Stimulated activated naive CD4-positive, alpha-beta T cell (primary cell): ENCODE measurements at places on chromosomes 2 and 18.

GRCh38 chr18:22172120-22172582 is 2.8 kb downstream of the GATA6 start:
- no peak for DNase-seq

GRCh38 chr2:191936882-191937405 is 90.1 kb upstream of the CAVIN2 start:
- no peak for DNase-seq

DNA sequence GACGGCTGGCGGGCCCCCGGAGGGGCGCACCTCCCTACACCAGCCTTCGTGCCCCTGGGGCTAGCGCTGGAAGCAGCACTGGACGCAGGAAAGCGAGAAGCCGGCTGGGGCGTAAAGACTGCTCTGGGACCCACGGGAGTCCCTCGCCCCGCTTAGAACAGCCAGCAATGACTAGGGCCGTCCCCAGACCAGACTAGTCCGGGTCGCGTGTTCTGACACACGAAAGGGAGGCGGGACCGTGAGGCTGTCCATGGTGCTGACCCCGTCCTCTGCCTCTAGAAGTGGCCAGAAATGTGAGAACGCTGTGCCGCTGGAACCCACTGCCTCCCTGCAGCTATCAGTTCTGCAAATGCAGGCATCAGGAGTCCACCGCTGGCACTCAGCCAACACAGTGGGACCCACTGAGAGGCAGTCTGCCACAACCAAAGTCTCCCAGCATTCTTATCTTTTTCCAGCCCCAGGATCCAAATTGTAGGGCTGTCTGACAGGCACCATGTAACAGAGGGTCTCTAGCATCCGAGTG is at the start of gene UCN:
UCN (minus strand) TSS at position 87 of the 523 bp plus-strand sequence. CDS start 550 bp downstream, outside the sequence.
- DNase-seq, result no peak

- DNase-seq, result no peak
Observed at GRCh38 chr2:129759472-129760010, 219.9 kb upstream of the RAB6C start.

DNA sequence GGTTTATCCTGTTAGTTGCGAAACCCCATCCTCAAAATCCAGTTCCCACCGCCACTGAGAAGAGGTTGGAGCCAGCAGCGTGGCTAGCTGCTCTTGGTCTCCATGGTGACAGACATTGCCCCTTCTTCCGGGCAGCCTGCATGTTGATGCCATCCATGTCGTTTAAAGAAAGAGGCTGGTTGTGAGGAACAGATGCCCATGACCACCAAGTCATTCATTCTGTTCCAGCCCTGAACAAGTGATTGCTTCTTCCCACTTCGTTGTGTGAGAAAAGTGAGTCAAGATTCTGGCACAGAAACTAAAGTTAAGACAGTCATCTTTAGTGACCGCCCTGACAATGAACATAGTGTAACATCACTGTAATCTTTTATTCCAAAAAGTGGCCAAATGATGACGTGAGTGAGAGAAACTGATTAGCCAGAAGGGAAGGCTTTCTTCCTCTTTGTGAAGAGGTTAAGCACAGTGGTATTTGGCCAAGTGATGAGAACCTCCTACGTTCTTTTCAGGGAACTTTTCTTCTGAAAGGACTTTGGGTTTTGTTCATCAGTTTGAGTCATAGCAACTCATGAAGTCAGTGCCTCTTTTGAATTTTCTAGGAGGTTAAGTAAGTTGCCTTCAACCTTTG is 272.5 kb downstream of the GALR1 start:
- DNase-seq, result no peak

- DNase-seq, result no peak
Observed at GRCh38 chr2:4931721-4932365, 760.3 kb upstream of the SOX11 start.

- no peak for DNase-seq
Observed at GRCh38 chr18:49052891-49053644, 102.3 kb upstream of the SMAD7 start.

DNA sequence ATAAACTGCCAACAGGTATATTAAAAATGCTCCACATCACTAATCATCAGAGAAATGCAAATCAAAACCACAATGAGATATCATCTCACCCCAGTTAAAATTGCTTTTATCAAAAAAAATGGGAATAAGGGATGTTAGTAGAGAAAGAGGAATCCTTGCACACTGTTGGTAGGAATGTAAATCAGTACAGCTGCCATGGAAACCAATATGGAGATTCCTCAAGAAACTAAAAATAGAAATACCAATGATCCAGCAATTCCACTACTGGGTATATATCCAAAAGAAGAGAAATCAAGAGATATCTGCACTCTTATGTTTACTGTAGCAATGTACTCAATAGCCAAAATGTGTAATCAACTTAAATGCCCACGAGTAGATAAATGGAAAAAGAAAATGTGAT is 40.6 kb downstream of the ZRANB3 start:
- no peak for DNase-seq

GRCh38 chr2:9914384-9915065 is 37.0 kb upstream of the GRHL1 start:
- no peak for DNase-seq

DNA sequence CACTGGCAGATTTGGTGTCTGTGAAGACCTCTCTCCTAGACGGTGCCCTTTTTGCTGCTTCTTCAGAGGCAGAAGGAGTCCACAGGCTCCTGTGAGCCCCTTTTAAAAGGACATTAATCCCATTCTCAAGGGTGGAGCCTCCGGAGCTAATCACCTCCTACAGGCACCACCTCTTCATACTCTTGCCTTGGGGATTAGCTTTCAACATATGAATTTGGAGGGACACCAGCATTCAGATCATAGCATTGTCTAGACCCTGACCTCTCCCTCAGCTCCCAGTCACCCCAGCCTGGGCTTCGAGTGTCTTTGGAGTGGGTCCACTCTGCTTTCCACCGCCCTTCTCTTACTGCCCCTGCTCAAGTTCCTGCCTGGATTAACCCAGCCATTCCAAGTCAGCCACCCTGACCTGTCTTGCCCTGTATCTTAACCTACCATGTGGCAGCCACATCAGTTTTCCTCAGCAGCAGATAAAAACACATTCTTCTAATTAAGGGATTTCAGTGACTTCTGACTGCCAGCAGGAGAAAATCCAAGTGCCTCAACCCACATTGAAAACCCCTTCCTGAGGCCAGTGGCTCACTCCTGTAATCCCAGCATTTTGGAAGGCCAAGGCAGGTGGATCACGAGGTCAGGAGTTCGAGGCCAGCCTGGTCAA is 6.1 kb upstream of the NCL start:
- no peak for DNase-seq

- no peak for DNase-seq
Observed at GRCh38 chr18:22428672-22429071, 11.0 kb upstream of the CTAGE1 start.

DNA sequence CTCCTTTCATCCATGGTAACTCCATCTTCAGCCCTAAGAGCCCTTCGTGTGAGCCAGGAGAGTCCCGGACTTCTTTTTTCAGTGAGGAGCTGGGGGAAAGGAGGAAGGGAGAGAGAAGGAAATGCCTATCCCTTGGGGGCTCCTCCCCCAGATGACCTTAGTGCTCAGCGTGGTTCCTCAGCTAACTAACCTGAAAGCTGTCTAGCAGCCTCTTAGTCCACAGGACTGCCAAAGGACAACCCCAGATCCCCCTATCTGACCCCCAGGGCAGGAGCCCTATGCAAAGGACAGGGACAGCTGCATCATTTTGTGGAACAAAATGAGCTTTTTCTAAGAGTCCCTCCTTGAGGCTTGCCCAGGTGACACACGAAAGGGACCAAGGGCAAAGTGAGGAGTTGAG is 7.9 kb downstream of the SPR start:
- DNase-seq, result no peak

DNA sequence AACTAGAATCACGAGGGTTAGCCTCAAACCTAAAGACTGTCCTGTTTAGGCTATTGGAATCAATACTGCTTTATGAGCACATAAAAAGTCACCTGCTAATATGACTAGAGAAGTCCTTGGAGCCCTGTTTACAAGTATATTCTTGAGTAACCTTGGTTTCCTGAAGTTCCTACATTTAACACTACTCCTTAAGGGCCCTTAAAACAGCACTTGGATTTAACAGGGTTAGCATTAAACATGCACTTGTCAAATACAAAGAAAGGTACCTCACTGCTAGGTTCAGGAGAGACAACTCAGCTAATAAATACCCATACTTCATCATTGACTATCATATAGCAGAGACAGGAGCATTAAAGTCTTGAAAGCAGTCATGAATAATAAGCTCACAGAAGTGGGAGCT is 96.7 kb downstream of the SLC5A7 start:
- DNase-seq, result no peak

DNA sequence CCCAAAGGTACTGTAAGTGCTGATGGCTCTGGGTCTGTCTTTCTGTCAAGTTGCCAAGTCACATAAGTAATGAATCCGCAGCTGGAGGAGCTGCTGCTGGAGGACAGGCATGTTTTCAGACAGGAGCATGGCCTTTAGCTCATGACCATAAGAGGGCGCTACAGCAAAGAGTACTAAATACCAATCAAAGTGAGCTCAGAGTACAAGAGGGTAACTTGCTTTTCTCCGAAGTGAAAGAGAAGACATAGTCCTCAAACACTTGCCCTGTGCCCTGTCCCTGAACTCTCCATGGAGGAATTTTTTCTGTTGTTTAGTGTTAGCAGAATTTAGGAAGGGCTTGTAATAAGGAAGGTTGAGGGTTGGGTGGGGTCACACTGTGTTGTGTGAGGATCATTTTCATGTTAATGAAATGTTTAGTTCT is 58.0 kb upstream of the EML6 start:
- no peak for DNase-seq

DNA sequence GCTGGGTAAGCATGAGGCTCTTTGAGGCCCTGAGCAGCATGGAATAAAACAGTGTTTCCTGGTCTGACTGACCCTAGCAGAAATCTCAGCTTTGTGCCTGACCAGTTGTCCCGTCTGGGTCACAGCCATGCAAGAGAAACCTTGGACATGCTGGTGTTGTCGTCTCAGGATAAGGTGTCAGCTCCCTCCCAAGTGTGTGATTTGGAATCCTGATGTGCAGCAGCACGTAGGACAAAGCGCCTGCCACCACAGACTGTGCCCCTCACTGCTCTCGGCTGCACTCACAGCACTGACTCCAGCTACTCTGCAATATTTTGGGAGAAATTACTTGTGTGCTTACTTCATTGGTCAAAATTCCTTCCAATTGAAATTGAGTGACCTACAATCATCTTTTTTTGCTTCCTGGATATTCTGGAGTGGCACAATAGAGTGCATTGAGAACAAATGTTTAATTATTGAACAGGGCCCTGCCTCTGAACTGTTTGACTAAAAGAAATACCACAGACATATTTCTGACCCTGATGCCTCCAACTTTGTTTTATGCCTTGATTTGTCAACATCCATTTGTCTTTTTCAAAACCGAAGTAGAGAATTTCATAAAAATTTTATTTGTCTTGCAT is 352.4 kb downstream of the SOCS6 start:
- no peak for DNase-seq

GRCh38 chr2:20469595-20469994 is 22.7 kb downstream of the RHOB start:
- DNase-seq, result no peak

- DNase-seq, result no peak
Observed at GRCh38 chr2:176873403-176873802, 339.2 kb upstream of the HNRNPA3 start.

DNA sequence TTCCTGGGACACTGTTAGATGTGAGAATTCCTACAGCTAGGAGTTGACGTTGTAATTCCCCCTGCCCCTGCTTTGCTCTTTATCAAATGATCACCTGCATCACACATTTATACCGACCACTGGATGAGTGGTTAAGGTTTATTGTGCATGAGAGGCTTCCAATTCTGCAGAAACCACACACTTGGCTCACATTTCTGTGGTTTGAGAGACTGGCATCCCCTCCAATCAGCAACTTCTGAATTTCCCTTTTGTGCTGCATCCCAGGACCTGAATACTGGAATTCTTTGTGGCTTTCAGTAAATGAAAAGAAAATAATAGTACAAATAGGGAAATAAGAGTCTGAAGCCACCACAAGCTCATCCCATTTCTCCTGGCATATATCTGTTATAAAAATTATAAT is 628.7 kb upstream of the PIK3C3 start:
- no peak for DNase-seq

DNA sequence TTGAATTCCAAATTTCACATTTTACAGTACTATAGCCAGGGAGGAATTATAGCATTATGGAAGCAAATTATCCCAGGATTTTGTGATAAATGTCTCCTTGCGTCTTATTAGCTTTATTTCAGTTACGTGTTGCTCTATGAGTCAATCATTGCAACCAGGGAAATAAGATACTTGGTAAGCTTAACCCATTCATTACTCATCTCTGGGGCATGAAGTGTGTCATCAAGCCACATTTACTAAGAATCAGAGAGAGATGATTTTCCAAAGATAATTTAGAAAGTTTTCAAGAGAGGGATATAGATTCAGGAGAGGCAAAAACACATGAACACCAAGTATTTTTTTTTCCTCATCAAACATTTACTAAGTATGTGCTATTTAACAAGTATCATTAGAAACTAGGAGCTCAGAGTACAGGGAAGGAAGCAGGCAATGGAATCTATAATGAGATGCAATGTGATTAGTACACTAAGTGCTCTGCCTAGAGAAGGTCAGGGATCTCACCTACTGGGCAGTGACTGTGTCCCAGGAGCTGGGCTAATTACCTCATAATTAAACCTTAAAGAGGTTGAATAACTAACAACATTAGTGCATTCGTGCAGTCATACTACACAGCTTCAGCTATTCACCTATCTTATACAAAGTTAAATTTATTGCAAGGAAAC is 217.8 kb upstream of the NXPH2 start:
- no peak for DNase-seq

DNA sequence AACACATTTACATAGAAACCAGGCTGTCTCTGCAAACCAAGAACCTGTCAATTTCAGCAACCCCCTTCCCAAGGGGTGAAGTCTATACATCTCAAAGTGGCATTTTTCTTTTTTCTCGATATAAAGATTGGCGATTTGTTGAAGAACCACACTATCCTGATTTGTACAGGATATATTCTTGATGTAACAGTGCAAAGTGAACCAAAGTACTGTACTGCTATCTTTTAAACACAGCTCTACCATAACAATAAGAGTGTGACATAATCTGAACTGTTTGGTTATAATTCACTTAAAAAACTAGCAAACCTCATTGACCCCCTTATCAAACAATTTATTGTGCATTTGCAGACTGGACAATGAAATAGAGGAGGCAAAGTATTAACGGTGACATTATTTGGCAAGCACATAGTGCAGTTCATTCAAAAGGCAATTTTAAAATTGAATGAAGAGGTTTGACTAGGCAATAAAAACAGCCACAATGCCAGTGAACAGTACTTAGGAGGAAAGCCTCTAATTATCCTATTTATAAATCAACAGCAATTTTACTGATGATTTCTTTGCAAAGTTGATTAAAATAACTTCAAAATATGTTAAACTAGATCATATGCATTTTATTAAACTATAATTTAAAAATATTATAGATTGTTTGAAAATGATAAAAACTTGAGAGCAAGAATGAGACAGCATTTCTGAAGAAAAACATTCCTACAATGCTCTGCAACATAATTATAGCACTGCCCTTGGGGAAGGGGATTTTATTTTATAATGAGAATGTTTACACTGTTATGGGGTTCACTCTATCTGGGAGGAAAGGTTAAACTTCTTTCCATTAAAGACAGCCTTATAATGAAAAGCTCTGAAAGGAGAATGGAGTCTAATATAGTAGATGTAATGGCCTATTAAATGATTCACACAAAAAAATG is 440.9 kb downstream of the ZEB2 start:
- no peak for DNase-seq
